CMK (cell line): ENCODE measurements at places on chromosomes 12 and 14.

DNA sequence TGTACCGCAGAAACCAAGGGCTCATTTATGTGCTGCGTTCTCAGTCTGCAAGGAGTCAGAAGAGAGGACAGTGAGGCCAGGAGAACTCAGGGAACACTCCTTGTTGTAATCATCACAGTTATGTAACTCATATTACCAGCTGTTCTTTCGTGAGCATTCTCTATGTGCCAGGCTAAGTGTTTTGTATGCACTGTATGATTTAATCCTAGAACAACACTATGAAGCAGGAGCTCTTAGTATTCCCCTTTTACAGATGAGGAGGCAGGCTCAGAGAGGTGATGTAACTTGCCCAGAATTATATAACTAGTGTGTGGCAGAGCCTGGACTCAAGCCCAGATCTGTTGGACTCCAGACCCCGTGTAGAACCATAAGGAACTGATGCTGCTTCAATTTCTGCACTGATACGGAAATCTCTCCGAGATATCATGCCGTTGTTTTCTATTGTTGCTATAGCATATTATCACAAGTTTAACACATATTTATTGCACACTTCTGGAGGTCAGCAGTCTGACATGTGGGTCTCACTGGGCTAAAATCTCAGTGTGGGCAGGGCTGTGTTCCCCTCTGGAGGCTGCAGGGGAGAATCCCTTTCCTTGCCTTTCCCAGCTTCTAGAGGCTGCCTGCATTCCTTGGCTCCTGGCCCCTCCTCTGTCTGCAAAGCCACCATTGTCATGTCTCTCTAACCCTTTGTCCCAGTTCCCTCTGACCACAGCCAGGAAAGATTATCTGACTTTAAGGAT, 16.3 kb upstream of the CD9 start:
- DNase-seq = no peak

- DNase-seq = no peak
Measured at GRCh38 chr12:121811434-121812319, 7.9 kb downstream of the SETD1B start.

GRCh38 chr14:21275261-21275858, 4.5 kb upstream of the RPGRIP1 start:
- no peak for DNase-seq

- DNase-seq = no peak
Measured at GRCh38 chr12:25017336-25017735, 68.4 kb upstream of the BCAT1 start.

DNA sequence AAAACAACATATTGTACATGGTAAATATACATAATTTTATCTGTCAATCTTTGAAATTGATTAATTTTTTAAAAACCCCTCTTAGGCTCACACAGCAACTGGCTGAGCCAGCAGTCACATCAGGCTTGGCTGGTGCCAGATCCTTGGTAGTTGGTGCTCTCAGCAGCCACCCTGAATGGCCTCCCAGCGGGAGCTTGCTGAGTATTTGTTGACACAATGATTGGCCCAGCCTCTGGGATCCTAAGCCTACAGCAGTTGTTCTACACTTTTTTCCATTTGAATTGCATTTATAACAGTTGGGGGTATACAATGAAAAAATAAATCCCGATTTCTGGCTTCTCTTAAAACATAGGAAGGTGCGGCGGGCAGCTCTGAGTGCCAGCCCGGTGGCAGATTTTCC, 11.1 kb downstream of the PRKAB1 start:
- no peak for DNase-seq

GRCh38 chr14:92534932-92535643, 21.5 kb downstream of the RIN3 start:
- no peak for DNase-seq

- DNase-seq = no peak
Measured at GRCh38 chr12:65287426-65287825, 8.9 kb downstream of the MSRB3 start.

DNA sequence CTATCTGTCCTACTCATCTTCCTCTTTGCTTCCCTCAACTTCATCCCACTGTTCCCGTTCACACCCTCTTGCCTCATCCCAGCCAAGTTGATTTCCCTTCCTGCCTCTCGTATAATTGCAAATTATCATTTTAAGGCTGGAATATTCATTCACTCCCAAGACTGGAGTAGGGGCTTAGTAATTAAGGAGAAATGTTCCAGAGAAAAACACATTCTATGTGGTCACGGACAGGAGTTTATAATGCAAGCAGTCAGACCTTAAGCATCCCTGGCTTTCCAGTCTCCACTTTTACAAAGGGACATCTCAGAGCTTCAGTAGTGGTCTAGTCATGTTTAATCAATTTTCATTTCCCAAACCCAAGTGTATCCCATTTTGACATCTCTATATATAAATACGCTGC, 54.9 kb downstream of the TMEM132D start:
- no peak for DNase-seq

GRCh38 chr14:71905031-71905430, 27.2 kb upstream of the RGS6 start:
- DNase-seq = no peak

DNA sequence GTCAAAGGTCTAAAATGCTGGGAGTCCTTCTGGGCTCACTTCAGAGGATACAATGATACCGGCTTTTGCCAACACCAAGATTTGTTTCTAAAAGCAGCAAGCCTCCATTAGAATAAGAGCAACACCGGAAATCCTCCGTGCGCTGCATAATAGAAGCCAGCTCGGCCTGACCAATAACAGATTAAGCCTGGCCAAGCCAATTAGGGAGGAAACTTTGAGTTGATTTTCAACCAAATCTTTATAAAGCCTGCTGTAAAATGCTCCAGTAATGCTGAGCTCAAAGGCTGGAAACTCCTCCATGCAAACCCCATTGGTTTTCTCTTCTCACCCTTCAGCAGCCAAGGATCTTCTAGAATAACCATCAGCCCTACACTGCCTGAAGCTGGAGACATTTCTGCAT, 150.1 kb downstream of the NTF3 start:
- DNase-seq = no peak

DNA sequence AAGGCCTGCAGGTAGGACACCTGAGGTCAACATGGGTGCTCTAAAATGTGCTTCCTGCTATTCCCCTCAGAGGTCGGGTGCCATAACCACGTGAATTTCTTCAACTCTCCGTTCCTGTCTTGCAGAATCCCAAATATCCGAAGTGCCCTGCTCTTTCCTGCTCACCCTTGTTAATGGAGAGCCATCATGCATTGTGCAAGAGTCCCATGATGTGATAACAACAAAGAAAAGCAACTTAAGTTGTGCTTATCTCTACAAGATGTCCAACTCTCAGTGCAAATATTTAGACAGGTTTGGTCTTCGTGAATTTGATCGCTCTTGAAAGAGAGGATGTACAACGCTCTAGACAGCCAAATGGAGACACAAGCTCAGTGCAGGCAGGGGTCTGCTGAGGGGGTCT, 210.6 kb upstream of the PLXNC1 start:
- DNase-seq = no peak

- DNase-seq = no peak
Measured at GRCh38 chr12:14952299-14952921, 9.0 kb downstream of the ARHGDIB start.

- no peak for DNase-seq
Measured at GRCh38 chr14:61573748-61574513, 121.4 kb upstream of the HIF1A start.

DNA sequence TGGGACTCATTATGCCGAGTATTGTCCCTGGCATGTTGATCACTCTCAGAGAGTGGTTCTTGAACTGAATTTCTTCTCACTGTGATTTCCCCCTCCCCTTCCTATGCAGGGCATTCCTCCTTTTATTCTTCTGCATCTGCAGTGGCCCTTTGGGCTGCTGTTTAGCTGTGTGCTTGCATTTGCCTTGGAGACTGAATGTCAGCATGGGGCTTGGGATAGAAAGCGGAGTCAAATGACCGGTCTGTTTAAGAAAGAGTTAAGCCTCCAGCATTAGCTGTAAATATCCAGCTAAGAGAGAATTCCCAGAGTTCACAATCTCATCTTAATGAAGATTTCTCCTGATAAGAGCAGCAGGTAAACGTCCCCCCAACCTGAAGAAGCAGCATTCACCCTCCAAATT, 65.6 kb upstream of the RMST start:
- DNase-seq = no peak

GRCh38 chr14:24430143-24430681, 458 bp downstream of the KHNYN start:
- DNase-seq = peak; percentile 62

DNA sequence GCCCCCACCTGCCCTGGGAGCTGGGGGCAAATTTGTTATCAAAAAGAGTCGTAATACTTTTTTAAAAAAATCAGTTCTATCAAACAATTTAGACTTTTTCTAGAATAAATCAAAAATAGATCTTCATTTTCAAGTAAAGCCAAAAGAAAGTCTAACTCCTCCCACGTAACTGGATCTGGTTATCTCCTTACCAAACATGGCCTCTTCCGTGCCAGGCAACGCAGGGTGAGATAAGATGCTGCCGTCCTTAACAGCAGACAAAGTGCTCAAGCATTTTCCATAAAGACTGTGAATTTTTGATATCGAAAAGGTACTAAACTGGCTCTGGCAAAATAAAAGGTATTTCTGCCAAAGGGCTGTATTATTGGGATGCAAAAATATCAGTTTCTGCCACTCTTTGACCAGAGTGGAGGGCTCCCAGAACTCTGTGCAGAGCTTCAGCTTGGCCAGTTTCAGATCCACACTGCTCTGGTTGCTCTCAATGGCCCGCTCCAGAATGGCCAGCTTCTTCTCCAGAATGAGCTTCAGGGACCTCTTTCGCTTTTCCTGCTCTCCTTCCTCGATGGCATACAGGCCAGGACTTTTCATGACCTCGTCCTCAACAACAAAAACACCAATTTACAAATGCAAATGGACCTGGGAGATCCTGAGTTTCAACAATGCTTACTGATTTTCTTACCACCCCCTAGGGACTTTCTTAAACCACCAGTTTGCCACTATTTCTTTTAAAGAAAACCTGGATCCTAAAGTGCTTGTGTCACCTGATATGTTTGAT, 29.0 kb downstream of the NRDE2 start:
- DNase-seq = no peak

DNA sequence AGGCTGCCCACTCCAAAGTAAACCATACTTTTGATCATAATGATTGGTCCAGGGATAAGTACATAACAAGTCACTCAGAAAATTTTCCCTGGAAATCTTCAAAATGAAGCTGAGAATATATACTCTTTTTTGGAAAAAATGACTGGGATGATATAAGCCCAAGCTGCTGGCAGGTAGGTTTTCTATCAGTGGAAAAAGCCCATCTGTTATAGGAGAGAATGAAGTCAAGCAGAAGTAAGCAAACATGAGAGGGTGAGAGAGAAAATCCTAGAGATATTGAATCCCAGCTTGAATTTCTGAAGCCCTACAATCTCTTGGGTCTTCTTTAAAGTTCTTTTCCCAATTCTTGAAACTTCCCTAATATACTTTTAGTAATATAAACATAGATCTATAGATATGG, 37.3 kb upstream of the ZDHHC17 start:
- DNase-seq = no peak

DNA sequence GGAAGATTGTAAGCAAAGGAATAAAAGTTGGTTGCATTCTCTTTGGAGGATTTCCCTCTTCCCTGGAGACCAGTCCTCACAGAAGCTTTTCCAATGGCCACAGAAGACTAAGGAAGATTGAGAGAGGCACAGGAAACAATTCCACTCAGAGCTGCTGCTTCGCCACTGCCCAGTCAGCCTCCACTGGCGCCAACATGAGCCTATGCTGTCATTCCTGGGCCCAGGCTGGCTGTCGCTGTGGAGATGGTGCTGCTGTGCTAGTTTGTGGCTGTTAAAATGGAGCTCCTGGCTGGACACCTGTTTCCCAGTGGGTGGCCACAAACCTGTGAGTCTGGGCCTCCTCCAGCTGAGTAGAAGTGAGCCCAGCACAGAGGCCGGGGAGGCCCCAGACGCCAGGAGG, 6.6 kb downstream of the P2RX7 start:
- DNase-seq = no peak

- DNase-seq = no peak
Measured at GRCh38 chr14:58584383-58584782, 53.4 kb upstream of the DACT1 start.

GRCh38 chr12:132606927-132607326, 3.5 kb downstream of the LRCOL1 start:
- DNase-seq = no peak

DNA sequence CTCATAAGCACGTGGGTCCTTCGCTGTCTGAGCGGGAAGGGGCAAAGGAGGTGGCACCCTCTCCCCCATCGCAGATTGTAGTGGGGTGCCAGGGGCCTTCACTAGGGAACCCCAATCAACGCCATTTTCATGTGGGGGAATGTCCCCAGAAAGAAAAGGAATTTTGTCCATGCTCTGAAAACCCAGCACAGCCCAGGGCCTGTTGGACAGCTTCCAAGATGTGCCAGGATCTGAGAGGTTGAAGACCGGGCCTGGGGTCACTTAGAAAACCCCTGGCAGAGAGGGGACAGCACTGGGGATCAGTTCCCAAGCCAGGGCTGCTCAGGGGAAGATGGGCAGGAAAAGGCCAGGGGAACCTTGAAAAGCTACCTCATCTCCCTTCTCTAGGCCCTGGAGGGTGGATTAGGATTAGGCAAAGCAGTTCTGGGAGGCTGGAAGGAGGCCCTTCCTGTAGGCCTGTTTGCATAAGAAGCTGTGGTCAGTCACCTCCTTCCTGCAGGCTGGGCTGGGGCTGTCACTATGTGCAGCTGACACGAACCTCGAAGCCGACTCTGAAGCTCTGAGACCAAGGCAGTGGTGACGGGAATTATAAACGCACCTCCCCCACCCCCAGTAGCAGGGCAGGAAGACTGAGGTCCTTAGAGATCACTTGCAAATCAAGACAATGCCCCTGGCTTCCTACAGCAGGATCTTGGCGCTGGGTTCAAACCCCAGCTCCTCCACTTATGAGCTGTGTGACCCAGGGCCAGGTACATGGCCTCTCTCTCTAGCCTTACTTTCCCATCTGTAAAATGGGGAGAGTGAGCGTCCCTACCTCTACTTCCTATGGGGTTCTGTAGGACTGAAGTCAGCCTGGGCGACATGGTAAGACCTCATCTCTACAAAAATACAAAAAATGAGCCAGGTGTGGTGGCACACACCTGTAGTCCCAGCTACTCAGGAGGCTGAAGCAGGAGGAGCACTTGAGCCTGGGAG, 29.0 kb downstream of the TESC start:
- DNase-seq = peak; percentile 96

DNA sequence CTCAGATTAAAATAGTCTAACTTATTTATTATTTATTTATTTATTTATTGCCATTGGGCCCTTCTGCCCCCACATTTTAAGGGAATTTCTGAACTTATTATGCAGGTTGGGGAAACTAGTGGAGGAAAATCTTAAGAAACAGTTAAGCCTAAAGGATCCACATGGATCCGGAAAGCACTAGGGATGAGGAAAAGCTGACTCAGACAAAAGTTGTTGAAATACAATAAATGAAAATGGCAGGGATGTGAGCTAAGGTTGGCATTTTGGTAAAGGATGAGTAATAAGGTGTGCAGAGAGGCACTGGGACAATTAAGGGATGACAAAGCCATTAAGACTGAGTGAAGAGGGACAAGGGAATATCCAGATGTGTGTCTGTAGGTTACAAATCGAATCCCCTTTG, 20.7 kb upstream of the CSRP2 start:
- DNase-seq = no peak

- DNase-seq = no peak
Measured at GRCh38 chr14:38012056-38012455, 195.6 kb upstream of the SSTR1 start.
